ENCODE measurements at places on chromosomes 3 and 15.

DNA sequence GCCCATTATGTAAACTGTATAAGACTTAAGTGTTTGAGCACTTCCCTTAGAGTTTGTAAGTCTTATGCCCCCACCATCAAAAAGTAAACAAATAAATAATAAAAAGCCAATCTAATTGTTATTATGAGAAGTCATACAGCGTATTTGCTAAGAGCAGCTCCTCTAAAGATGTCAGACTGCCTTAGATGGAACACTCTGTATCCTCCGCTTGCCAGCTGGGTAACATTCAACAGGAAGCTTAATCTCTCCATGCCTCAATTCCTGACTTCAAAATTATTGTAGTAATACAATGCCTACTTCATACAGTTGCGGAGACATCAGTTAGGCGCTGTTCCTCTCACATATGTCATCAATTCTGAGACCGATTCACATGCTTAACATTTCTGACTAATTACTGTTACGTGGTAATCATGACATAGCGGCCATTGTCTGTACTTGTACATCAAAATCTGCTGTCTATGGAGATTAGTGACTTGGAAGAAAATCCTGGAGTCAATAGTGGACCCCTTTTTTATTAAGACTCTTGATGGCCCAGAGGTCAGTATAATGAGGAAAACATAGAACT lies 417.7 kb downstream of the LPP start:
- no peak for DNase-seq

- DNase-seq: no peak
Observed at GRCh38 chr3:124773351-124774326, 43.4 kb downstream of the UMPS start.

GRCh38 chr15:38860253-38860652 lies 295.6 kb upstream of the RASGRP1 start:
- no peak for DNase-seq

DNA sequence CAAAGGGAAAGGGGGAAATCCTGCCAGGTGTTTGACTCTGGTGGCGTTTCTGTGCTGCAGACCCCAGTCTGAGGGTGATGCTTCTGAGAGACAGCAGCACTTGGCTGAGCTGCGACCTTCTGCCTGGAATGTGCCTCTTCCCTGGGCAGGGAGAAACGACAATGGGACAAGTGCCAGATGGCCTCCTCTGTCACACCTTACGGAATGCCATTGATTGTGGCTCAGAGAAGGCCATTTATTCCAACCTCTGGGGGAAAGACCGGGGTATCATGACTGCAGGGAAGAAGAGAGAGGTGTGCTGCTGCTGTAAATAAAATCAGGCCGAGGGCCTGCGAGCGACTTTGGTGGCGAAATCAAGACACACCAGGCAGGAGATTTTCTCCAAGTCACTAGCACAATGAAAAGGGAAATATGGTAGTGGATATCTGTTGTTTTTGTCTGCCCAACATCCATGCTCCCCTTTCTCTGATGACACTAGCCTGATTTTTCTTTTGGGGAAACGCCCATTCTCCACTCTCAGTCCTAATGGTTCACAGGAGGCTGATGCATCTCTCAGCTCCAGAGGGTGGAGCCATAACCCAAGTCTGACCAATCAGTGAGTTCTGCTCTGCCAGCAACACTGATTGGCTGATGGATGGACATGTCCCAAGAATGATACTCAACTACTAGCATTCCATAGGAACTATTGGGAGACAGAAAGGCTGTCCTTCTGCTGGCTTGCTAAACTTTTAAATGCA lies 336.1 kb downstream of the FOXP1 start:
- no peak for DNase-seq

DNA sequence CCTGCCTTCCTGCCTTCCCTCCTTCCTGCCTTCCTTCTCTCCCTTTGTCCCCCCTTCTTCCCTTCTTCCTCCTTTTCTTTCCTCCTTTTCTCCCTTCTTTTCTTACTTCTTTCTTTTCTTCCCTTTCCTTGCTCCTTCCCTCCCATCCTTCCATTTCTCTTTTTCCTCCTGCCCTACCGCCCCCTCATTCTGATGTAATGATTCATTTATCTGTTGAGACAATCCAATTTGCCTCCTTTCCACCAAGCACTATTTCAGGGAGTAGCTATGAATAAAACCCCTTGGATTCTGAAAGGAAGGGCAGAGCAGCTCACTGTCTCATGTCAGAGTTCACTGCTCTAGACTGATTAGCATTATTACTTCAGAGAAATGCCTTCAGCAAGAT lies 462.6 kb downstream of the PDCD6IP start:
- DNase-seq: no peak

Data from right renal pelvis (tissue), 4 donors.